ENCODE measurements at places on chromosomes 5 and 9.

DNA sequence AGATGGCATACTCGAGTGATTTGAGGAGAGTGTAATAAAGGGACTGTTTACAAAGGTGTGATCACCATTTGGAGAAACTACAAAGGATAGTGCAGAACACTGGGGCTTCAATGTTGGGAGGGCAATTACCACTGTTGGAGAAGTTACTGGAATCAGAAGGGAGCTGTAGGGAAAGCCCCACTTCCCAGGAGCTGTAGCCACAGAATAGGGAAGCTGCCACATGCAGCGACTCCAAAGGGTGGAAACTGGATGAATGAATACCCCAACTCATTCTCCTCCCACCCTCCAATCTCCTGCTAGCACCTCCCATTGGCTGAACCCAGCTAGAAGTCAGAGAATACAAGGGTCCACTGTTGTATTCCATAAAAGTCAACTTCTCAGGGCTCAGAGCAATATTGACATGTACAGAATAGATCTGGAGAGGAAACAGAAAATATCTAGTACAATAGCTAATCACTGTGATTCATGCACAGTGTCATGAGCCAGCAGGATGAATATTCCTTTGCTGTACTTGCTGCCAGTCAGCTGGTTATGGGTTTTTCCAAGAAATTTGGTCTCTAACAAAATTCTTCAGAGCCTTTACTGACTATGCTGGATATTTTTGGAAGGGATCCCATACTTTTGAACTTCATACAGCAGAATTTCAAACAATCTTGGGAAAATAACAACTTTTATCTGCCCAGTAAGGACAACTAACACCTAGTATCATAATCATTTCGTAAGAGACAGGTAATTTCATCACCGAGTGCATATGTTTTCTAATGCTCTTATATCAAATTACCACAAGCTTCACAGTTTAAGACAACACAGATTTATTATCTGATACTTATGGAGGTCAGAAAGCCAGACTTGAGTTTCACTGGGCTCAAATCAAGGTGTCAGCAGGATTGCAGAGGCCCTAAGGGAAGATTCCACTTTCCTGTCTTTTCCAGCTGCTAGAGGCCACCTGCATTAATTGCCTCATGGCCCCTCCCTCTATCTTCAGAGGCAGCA lies 39.6 kb downstream of the PDCD1LG2 start:
- DNase-seq, result peak; percentile 73

DNA sequence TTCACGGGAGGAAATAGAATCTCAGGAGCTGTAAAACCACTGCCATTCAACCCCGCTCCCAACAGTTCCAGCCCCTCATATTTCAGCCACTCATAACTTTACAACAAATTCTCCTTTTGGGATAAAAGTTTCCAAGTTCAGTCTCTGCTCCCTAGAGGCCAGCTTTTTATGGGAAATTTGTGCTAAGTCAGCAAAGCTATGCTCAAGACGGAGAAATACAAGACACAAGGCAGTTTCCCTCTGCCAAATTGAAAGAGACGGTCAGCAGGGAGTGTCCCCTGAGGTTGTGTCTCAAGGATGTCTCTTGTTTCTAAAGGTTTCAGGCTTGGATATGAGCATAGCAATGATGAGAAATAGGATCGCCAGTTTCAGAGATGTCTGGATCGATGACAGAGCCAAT lies 608.6 kb downstream of the CCDC171 start:
- no peak for DNase-seq

- no peak for DNase-seq
These were observed 10.6 kb upstream of the AGXT2 start for GRCh38 chr5:35058374-35058788.

GRCh38 chr9:74551266-74551665 lies 54.1 kb downstream of the RORB start:
- no peak for DNase-seq

- no peak for DNase-seq
These were observed 31.6 kb downstream of the DROSHA start for GRCh38 chr5:31500256-31500655.

GRCh38 chr5:93588352-93589151 lies 5.5 kb downstream of the NR2F1 start:
- peak; percentile 32 for DNase-seq

Measured in fibroblast of skin of scalp (primary cell).